ENCODE measurements at places on chromosomes 12 and 14.

DNA sequence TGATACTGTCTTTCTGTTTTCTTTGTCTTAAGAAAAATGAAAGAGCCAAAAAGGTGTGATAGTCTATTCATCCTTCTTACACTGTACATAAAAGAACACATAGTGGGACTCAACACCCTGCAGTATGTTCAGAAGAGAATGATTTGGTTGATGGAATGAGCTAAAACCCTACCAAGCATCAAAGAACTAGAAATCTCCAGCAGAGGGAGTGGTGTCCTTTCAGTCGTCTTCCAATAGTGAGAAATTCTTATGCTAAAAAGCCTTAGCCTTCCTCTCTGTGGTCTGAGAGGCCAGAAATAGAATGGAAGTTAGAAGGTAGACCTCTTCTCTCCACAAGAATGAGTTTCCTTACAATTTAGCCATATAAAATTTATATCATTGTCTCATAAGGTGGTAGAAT lies 393.4 kb upstream of the SEL1L start:
- DNase-seq = no peak

DNA sequence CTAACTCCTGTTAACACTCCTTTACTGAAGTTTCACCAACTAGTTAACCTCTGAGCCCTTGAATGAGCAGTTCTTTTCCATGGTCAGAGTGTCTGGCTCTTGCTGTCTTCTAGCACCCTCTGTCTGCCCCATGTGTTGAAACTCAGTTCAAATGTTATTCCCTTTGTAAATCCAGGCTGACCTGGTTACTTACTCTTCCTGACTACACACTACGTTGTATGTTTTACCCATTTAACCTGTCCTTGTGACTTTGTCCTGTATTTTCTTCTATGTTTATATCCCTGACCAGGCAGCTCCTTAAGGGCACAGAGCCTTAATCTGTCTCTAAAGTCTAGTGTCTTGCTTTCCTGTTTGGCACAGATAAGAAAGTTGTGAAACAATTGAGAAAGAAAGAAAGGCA lies 389.0 kb upstream of the RPL10L start:
- no peak for DNase-seq

GRCh38 chr12:32025906-32026305 lies 66.7 kb downstream of the RESF1 start:
- no peak for DNase-seq

GRCh38 chr14:50714450-50715073 lies 46.5 kb upstream of the SAV1 start:
- DNase-seq = peak; percentile 70

DNA sequence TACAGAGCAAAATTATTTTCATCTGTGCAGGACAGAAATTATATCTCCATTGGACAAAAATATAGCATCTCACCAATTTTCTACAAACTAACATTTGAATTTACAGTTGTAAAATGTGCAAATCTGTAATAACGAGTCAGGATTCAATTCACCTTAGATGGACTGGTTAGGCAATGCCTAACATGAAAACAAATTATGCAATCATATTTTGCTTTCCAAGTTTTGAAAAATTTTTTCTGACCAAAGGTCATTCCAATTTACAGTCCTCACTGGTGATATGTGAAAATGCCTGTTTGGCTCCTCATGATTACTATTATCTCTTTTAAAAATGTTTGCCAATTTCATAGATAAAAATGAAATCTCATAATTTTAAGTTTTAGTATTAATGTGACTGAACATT lies 6.5 kb upstream of the CPM start:
- no peak for DNase-seq

DNA sequence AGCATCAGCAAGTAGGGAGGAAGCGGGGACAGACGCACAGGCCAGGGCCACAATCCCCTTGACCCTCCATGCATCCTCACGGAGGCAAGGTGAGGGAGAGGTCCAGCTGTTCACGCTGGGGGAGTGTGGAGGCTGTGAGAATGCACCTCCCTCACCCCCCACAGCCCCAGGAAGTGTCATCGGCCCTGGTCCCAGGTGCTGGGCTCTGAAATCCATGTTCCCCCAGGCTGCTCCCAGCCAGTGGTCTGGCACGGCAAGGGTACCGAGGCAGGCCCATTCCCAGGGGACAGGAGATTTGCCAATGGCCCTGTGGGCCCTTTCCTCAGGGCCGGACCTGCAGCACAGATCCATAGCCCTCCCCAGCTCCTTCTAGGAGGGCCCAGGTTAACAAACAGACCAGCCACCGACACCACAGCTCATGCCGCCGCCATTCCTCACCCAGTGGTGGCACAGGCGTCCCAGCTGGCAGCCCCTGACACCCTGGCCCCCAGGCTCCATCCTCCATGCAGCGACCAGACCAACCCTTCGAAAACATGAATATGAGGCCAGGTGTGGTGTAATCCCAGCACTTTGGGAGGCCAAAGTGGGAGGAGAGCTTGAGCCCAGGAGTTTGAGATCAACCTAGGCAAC lies 21.9 kb upstream of the EIF5 start:
- DNase-seq = no peak

DNA sequence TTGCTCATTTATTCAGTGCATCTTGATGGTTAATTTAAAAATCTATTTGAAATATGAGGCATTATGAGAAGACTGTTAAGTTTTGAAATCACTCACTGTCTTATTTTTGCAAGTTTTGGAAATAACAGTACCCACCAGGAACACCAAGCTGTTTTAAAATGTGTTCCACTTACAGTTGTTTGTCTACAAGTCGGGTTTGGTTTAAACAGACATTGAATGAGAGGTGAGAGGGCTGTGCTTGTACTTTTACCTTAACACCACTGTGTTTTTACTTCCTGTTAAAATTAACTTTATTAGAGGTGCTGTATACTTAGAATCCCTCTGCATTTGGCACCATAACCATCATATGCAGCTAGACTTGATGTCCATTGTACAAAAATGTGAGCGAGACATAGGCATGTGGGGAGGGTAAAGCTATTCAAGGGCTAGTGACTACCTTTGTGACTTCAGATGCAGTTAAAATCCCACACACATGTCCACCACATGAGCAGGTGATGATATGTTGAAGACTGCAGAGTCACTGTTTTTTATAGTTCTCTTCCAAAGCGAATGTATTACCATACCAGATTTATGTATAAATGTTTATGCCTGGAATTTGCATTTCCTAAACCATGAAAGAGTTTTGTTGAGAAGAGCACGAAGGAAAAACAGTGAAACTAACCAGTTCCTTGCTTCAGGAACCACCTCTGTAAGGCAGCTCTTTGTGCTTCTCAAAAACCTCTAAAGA lies 12.9 kb downstream of the ELK3 start:
- no peak for DNase-seq

DNA sequence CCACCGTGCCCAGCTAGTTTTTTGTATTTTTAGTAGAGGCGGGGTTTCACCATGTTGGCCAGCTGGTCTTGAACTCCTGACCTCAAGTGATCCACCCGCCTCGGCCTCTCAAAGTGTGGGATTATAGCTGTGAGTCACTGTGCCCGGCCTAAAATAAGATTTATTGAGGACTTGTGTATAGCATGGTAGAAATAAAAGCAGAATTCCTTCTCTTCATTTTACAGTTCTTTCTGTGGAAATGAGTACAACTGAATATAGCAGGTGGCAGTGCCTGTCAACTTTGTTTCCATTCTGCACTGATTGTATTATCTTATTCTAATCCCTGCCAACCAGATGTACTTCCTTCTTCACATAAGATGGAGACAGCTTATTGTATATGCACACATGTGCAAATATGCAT lies 41.0 kb downstream of the DIP2B start:
- DNase-seq = no peak

GRCh38 chr12:126960709-126961108 lies 1306.3 kb upstream of the TMEM132C start:
- DNase-seq = no peak

GRCh38 chr12:108623577-108623976 lies 10.1 kb downstream of the SELPLG start:
- DNase-seq = no peak

GRCh38 chr12:122547330-122547729 lies 20.3 kb downstream of the KNTC1 start:
- DNase-seq = no peak

- peak; percentile 64 for DNase-seq
These were observed 748 bp downstream of the MAPKAPK5 start for GRCh38 chr12:111842556-111843396.

- DNase-seq = no peak
These were observed 8.9 kb downstream of the RBMS2 start for GRCh38 chr12:56530390-56531055.

- no peak for DNase-seq
These were observed 195.5 kb downstream of the CACNA1C start for GRCh38 chr12:2248087-2248900.

DNA sequence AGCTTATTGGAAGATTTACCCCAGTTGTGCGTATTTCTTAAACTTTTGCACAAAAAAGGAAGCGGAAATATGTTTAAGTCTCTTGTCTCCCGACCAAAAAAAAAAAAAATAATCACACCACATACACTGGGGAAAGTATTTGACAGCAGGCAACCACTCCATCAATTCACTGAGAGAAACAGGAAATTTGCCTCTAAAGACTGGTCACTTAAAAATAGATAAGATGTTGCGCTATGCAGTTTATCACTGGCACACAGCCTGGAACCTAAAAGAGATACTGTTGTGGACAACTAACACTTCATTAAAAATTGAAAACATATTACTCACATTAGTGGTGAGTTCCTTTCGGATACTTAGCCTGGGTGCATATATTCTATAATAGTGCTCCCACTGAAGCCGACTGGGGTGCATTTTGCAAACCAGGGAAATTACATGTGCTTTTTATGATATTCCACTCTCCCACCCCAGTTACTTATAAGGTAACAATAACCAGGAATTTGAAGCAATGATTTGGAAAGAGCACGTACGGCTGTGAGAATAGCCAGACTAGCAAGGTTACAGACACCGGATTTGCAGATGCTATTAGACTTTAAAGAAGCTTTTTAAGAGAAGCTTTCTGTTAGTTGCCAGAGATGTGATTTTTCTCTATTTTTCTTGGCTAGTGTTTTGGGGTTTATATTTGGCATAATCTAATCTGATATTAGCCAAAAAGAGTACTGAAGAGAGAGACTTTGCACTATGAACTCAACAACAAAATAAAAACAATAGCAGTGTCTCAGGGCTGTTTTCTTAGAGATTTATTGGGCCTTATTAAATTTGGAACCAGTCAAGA lies 311.5 kb downstream of the NOVA1 start:
- no peak for DNase-seq

GRCh38 chr12:51860986-51861385 lies 12.5 kb upstream of the FIGNL2 start:
- no peak for DNase-seq

DNA sequence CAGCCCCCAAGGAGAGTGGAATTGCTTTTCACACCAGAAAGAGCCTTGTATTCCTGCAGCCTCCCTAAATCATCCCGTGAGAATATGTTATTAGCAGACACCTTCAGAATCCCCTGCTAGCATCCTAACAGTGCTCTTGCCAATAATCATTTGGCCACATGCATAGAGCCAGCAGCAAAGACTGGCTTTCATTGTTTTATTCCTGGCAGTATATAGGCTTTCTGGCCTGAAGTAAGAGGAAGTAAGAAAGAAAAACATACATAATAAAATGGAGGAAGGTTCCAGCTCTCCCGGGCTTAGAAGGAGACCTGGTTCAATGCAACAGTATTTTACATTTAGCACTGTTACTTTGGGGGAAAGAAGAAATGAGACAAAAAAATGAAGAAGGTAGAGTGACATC lies 176.7 kb upstream of the ATF7IP start:
- DNase-seq = no peak

- DNase-seq = peak; percentile 86
These were observed 211.7 kb upstream of the FKBP4 start for GRCh38 chr12:2583091-2583497.

GRCh38 chr14:83197271-83197670 lies 1663.6 kb upstream of the SEL1L start:
- no peak for DNase-seq

- no peak for DNase-seq
These were observed 68.0 kb upstream of the FAR2 start for GRCh38 chr12:29081101-29081500.

DNA sequence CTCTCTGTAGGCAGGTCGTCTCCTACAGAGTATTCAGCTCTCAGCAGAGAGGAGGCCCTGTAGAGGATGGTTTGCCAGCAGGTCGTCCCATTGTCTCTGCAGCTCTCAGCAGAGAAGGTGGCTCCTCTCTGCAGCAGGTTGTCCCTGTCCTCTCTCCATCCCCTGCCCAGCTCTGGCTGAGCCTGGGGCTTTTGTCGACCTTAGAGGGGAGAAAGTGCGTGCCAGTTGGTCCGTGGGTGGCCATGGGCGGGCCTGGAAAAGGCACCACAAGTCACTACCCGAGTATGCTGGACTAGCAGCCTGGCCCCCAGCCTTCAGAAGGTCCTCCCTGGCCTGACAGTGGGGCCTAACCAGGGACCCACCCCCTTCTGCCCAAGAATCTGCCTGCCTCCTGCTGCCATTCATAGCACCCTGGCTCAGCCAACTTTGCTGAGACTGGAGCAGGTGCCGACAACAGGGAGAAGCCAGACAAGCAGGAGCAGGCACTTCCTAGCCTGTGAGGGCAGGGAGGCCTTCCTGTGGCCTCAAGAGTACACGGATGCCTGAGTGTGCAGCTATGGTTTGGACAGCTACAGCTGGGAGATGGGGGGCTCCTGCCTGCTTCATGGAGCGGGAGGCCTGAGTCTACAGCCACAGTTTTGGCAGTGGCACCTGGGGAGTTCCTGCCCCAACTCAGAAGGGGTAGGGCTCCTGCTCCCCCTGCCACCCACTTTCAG lies 59.7 kb upstream of the KCNH3 start:
- no peak for DNase-seq

GRCh38 chr12:131561051-131561450 lies 149.8 kb upstream of the SFSWAP start:
- no peak for DNase-seq

GRCh38 chr14:40911141-40911540 lies 695.5 kb upstream of the LRFN5 start:
- DNase-seq = no peak

DNA sequence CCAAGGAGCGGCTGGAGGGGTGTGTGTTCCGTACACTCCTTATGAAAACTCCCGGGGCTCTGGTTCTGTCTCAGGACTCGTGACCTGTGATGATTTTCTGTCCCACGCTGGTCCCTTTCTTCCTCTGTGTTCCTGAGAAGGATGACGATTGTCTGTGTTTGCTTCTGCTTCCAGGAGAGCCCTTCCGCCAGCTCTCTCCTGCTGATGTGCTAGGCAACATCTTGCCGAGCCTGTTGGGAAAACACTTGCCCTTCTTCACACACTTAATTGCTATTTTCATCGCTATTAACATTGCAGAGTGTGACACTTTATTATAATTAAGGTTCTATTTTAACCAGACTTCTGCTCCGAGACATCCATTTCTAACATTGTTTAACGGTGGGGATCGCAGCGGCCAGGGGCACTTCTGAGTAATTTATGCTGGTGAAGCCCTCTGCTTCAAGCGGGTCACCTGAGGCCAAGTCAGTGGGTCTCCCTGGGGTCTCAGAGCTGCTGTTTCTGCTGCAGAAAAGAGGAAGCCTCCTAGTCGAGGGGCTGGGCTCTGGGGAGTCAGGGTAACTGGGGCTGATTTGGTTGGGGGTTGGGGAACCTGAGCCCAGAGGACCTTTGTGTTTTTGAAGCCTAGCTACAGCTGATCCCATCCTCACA lies 88.6 kb downstream of the PRMT8 start:
- DNase-seq = no peak

Data from suppressor macrophage treated with lipopolysaccharide for 1 hour (primary cell).